Neuronal stem cell (in vitro differentiated cells): ENCODE measurements at places on chromosomes 5 and 9.

DNA sequence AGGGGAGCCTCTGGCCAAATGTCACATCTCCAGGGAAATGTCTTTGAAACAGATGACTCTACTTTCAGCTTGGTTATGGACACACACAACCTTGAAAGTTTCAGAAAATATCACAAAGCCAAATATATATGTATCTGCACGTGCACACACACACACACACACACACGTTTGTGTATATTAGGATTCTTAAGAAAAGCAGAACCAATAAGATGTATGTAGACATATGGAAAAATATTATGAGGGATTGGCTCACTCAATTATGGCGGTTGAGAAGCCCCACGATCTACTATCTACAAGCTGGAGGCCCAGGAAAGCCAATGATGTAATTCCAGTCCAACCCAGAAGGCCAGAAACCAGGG, 194.9 kb downstream of the PALM2AKAP2 start:
- no peak for DNase-seq

GRCh38 chr5:140038373-140038957, 4.6 kb downstream of the NRG2 start:
- peak; percentile 73 for DNase-seq

GRCh38 chr5:84298628-84299027, 86.1 kb downstream of the EDIL3 start:
- no peak for DNase-seq

GRCh38 chr9:94979904-94980507, 253.5 kb downstream of the AOPEP start:
- DNase-seq, result no peak

DNA sequence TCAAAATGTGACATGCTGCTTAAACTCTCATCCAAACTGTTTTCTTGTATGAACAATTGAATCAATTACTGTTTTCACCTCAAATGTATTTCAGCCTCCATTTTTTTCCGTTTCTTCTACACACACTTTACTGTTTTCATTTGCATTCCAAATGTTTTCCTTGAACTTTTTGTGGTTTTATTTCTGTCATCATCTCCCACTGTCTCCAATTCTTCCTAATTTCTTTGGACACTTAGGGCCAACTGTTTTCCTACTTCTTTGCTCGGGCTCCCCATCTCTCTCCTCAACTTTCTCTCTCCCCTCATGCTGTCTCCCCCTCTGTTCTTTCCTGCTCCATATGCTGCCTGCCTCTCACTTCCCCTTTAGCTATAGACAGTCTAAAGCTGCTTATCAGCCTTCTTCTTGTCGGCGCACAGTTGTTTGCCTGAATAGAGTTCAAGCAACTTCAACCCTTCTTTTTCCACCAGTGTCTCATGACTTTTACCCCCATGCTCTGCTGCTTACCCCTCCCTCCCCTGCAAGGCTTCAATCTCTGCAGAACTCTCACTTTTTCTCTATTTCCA, 443.4 kb downstream of the DTWD2 start:
- no peak for DNase-seq

DNA sequence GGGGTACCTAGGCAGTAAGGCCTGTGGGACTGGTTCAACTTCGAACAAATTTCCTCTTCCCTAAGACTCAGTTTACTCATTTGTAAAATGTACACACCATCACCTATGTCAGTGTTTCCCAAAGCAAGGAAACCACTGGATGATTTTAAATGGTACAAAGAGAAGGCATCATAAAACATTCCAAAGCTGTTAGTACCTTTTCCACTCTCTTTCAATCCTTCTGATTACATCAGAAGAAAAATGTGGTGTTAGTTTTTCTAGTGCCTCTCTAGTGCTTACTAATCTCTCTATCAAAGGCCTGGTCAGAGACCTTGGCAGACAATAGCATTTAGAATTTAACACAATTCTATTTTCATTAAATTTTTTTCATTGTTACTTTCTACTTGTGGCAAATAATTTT, 18.1 kb downstream of the NR6A1 start:
- DNase-seq, result no peak

- no peak for DNase-seq
Observed at GRCh38 chr9:126144196-126144595, 182.4 kb upstream of the MVB12B start.

GRCh38 chr5:79613549-79613948, 1.3 kb downstream of the TENT2 start:
- no peak for DNase-seq

- DNase-seq, result no peak
Observed at GRCh38 chr5:57718155-57718554, 235.5 kb upstream of the ACTBL2 start.

GRCh38 chr5:11390291-11390767, 513.9 kb downstream of the CTNND2 start:
- no peak for DNase-seq

- DNase-seq, result no peak
Observed at GRCh38 chr5:139776861-139777260, 18.7 kb upstream of the PSD2 start.

- DNase-seq, result no peak
Observed at GRCh38 chr5:96790961-96791504, 16.7 kb downstream of the ERAP1 start.

GRCh38 chr5:149493316-149493715, 57.9 kb downstream of the CSNK1A1 start:
- DNase-seq, result no peak

GRCh38 chr9:90970608-90971007, 169.0 kb downstream of the SYK start:
- DNase-seq, result no peak

DNA sequence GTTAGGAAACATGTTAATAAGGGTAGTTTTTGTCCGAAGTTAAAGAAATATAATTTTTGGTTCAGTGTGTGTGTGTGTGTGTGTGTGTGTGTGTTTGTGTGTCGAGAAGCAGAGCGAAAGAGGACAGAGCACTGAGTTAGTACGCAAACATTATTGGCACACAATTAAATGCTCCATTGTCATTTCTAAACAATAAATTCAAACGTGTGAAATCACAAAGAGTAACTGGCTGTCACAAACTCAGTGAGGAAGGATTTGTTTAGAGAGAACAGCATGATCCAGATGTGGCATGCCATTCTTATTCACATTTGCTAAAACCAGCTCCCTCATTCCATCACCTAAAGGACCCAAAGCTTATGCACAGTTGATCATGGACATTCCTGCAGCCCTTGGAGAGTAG, 970.8 kb downstream of the DTWD2 start:
- DNase-seq, result no peak

- DNase-seq, result no peak
Observed at GRCh38 chr5:74034733-74035132, 408.7 kb downstream of the ARHGEF28 start.

DNA sequence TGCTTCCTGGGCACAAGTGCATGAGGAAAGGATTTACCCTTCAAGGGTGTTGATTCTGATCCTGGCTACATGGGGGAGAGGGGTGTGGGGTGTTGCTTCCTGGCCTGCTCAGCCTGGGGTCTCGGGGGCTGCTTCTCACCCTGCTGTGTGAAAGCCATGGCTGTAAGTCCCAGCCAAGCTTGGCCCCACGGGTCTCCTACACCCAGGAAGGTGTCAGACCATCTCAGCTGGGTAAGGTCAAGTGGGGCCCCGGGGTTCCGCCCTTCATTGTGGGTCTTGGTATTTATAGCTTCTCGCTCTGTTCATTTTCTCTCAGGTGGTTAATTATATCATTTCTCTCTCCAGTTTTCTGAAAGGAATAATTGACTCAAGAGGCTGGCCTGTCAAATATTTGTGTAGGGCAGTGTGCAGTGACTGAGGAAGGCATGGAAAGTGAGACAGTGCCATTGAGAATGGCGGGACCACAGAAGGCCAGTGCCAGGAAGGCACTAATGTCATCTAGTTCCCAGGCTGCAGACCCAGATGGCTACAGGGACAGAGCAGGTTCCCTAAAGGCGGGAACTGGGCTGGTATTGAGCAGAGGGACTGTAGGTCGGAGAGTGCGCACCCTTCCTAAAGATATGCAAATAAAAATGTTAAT, 126.0 kb downstream of the FOXD1 start:
- DNase-seq, result no peak

DNA sequence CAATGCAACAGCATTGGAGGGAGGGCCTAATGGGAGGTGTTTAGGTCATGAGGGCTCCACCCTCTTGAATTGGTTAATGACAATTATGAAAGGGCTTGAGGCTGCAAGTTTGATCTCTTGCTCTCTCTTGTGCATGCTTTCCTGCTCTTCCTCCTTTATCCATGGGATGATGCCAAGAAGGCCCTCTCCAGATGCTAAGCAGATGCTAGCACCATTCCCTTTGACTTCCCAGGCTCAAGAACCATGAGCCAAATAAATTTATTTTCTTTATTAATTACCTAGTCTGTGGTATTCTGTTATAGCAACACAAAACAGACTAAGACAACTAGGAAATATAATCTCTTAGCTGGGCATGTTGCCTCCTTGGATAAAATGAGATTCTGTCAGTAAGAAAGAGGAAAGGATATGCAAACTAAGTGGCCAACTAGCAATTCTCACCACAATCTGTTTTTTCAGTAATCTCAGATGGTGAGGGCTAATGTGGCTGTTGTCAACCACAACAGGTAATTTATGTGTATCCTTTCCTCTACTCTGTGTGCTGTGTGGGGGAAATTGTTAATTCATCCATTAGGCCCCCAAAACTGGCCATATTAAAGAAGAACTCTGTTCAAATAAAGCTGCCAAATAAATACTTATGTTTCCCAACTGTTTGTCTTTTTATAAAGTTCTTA, 269.1 kb upstream of the CD180 start:
- DNase-seq, result no peak

DNA sequence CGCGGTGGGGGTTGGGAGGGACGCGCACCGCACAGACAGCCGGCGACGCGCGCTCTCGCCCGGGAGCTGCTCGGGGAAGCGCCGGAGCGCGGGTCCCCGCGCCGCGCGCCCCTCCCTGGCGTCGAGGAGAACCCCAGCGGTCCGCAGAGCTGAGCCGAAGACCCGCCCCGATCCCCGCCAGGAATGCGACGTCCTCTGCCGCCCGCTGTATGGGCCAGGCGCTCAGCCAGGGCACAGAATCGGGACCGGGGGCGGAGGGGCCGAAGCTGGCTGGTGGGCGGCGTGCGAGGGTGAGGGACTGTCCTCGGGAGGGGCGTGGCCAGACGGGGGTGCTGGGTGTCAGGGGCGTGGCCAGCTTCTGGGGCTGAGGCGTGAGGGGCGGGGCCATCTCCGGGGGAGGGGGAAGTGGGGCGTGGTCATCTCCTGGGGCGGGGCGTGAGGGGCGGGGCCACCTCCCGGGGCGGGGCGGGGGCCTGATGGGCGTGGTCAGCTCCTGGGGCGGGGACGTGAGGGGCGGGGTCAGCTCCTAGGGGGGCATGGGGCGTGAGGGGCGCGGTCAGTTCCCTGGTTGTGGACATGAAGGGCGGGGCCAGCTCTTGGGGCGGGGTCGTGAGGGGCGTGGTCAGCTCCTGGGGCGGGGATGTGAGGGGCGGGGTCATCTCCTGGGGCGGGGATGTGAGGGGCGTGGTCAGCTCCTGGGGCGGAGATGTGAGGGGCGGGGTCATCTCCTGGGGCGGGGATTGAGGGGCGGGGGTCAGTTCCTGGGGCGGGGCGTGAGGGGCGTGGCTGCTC, 965 bp downstream of the PTGDS start:
- peak; percentile 82 for DNase-seq

- DNase-seq, result no peak
Observed at GRCh38 chr5:129116797-129117196, 22.2 kb downstream of the ISOC1 start.

- DNase-seq, result peak; percentile 61
Observed at GRCh38 chr9:78030553-78031443, 813 bp downstream of the GNAQ start.

DNA sequence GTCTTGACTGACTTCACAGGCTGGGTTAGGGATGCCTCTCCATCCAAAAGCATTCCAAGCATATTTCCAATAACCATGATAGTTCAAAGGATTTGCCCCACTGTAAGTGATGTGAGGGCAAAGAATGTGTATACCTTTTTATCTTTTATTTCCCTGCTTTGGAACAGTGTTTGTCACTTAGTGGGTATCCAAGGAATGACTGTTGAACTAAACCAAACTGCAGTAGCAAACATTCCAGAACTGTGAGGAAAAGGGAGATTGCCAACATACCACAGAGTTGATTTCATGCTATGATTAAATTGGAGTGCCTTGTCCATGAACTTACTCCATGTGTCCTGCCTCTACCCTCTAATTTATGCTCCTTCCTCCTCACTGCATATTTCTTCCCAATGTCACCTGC, 400.0 kb downstream of the KIAA0825 start:
- no peak for DNase-seq

DNA sequence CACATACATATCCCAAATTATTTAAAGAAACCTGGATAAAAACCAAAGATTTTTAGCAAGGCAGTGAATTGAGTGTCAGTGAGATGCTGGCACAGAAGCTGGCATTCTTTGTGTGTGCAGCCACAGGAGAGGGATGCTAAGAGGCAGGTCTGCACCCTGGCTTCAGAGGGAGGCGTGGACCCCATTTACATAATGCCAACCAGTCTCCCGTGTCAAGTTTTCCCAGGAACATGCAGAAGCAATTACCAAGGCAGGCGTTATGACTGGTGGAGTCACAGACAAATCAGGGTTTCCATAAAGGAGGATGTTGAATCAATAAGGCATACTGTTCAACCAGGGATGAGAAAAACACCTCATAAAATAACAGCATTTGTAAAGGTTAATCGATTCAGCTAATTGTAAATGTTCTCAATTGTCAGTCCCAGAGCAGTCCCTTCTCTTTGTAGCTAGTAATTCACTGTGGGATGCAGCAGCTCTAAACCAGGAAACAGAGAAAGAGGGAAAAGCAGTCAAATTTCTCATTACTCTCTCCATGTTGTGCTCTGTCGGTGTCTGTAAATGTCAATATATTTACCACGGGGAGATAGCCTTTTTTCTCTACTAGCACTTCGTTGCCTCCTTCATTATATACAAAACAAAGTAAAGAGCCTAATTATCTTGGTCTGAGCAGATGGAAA, 452.4 kb upstream of the GRAMD2B start:
- DNase-seq, result peak; percentile 3

DNA sequence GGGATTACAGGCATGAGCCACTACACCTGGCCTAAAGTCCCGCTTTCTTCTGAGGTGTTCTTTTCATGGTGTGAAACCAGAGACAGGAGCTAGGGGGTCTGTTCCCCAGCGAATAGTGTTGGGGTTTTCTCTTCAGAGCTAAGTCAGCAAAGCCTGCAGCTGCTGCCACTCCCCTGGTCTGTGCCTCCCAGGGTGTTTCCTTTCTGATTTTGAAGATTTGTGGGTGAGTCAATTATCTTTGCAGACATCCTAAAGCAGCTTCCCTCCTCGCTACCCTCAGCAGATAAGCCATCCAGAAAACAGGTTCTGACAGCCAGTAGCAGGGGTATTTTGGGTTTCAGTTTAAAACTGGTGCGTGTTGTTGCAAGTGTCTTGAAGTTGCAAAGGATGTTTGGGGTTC, 72.0 kb upstream of the IQGAP2 start:
- DNase-seq, result no peak

GRCh38 chr5:140996060-140996459, 29.8 kb downstream of the PCDHAC2 start:
- no peak for DNase-seq

DNA sequence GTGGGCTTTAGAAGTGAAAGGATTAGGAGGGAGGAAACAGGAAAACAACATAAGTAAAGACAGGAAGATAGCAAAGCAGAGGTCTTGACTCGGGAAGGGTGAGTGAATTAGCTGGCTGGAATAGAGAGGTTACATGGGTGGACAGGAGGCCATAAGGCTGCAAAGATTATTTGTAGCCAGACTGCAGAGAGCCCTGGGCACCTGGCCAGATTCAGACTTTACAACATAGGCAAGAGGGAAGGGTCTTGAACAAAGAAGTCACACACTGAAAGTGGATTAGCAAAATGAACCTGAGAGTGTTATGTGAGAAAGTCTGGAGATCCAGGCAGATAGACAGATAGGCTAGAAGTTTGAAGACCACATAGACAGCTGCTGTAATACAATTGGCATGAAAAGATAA, 29.7 kb upstream of the CER1 start:
- no peak for DNase-seq

- no peak for DNase-seq
Observed at GRCh38 chr5:119031905-119032304, 39.0 kb upstream of the DMXL1 start.
